ENCODE measurements at places on chromosomes 16 and 17.

DNA sequence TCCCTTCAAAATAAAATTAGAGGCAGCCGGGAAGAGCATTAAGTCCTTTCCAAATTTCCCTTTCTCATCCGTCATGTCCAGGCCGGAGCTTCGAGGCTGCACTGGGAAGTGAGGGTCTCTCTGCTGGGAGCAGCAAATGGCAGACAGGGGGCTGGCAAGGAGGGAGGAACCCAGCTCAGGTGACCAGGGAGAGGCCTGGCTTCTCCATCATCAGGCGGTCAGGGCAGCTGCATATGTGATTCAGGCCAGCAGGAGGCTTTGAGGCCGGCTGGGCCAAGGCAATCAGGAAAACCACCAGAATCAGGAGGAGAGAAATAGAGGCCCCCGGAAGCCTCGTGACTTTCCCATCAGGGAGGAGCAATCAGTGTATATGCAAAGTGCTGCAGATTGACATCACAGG, 85.0 kb upstream of the RPL38 start:
- DNase-seq: no peak

DNA sequence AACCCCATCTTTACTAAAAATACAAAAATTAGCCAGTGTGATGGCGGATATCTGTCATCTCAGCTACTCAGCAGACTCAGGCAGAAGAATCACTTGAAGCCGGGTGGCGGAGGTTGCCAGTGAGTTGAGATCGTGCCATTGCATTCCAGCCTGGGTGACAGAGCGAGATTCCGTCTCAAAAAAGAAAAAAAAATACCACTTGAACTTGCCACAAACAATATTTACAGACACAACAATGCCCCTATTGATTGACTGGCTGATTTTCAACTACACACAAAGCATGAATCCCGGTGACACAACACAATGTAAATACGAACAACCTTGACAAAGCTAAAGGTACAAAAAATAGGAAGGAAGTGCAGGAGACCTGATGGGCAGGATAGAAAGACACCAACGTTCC, 49.3 kb downstream of the NXN start:
- no peak for DNase-seq

GRCh38 chr17:27912964-27913363, 19.8 kb upstream of the LYRM9 start:
- no peak for DNase-seq

- no peak for DNase-seq
Observed at GRCh38 chr17:21005803-21006202, 37.0 kb downstream of the USP22 start.

GRCh38 chr17:58336456-58337209, 8.0 kb upstream of the TSPOAP1 start:
- no peak for DNase-seq

DNA sequence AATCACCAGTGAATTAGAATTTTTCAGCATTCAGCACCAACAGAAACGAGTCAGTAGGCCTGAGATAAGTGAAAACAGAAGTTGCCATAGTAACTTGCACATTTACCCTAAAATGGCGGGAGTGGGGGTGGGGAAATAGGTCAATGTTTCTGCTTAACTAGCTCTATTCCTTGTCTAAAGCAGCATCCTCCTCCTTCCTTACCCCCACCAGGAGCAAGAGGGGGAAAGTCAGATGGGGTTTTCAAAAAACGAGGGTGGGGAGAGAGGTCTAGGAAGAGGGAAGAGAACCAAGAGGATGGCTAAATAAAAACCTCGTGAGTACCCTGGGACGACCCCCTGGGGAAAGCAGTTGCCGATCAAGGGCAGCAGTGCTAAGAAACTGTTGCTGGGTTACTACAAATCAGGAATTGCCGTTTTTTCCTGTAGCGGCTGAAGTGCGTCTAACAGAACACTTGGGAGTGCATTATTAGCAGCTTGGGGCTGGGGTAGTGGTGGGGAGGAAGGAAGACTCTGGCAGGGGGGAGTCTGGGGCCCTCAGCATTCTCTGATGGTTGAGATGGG, 34.4 kb upstream of the MNT start:
- no peak for DNase-seq

DNA sequence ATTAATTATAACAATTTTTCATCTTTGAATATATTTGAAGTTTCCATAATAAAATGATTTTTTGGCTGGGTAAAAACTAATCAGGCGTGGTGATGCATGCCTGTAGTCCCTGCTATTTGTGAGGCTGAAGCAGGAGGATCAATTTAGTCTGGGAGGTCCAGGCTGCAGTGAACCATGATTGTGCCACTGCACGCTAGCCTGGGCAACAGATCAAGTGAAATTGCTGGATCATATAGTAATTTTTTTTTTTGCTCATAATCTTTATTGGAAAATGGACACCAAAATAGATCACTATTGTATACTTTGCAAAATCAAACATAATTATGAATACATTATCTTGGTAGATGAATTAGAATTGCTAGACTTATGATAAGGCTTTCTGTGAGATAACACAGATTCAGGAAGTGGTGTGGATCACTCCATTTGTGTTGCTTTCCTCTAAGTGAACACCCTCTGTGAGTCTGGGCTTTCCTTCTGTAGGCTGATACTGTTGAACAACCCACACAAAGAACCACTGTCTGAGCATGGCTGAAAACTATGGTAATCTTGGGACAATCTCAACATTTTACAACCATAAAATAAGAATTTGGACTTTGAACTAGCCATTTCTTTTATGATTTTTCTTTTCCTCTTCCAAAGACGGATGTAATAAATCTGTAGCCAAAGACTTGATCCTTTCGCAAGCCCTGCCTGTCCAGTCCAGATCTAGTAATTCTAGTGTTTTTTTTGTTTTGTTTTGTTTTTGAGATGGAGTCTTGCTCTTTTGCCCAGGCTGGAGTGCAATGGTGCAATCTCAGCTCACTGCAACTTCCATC, 5.6 kb upstream of the ST3GAL2 start:
- no peak for DNase-seq

DNA sequence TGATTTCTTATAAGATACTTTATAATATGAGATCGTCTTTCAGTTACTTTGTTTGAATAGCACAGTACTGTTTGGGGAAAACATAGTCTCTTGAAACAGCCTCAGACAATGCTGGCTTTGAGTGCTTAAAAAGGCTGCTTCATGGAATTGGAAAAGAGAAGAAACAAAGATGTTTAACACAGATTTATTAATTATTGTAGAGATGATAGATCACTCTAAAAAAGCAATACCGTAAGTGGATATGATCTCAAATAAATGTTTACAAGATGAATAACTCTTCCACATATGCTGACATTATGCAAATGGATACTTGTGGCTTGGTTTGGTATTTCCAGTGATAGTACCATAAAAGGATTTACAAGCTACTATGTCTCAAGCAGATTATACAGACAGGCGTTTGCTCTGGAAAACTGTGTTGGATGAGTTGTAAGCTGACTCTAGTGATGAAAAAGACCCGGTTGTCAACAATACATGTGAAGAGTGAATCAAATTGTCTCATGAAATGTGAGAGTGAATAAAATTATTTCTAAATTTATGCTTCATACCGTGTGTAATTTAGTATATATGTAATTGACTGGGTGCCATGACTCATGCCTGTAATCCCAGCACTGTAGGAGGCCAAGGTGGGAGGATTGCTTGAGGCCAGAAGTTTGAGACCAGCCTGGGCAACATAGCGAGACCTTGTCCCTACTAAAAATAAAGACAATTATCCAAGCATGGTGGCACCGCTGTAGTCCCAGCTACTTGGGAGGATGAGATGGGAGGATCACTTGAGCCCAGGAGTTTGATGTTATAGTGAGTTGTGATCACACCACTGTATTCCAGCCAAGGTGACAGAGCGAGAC, 105.4 kb downstream of the FTO start:
- no peak for DNase-seq

GRCh38 chr16:31714903-31715504, 158.6 kb upstream of the ZNF267 start:
- DNase-seq: no peak

DNA sequence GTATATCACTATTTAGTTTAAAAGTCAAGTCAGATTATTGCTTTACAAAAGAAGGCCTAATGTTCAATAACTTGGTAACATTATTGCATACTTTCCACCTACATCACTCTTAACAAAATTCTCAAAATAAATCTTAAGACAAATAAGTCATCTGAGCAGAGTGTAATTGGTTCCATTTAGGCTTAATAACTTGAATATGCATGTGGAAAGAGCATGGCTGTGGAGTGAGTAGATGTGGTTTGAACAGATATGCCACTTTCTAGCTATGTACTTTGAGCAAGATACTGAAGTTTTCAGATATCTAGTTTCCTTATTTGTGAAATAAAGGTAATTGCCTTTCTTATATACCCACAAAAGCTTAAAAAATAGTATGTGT, 6.7 kb upstream of the EVI2A start:
- DNase-seq: no peak

GRCh38 chr16:60405286-60405685, 1631.0 kb downstream of the CDH8 start:
- no peak for DNase-seq

GRCh38 chr17:64129515-64129764, 504 bp downstream of the ERN1 start:
- DNase-seq: no peak

GRCh38 chr16:14502932-14503741, 126.9 kb downstream of the PARN start:
- DNase-seq: no peak

- DNase-seq: no peak
Observed at GRCh38 chr16:56310690-56311089, 114.7 kb downstream of the AMFR start.

GRCh38 chr16:12410837-12411490, 392.7 kb downstream of the CPPED1 start:
- no peak for DNase-seq

GRCh38 chr17:32654324-32654723, 167.5 kb downstream of the CDK5R1 start:
- DNase-seq: no peak

DNA sequence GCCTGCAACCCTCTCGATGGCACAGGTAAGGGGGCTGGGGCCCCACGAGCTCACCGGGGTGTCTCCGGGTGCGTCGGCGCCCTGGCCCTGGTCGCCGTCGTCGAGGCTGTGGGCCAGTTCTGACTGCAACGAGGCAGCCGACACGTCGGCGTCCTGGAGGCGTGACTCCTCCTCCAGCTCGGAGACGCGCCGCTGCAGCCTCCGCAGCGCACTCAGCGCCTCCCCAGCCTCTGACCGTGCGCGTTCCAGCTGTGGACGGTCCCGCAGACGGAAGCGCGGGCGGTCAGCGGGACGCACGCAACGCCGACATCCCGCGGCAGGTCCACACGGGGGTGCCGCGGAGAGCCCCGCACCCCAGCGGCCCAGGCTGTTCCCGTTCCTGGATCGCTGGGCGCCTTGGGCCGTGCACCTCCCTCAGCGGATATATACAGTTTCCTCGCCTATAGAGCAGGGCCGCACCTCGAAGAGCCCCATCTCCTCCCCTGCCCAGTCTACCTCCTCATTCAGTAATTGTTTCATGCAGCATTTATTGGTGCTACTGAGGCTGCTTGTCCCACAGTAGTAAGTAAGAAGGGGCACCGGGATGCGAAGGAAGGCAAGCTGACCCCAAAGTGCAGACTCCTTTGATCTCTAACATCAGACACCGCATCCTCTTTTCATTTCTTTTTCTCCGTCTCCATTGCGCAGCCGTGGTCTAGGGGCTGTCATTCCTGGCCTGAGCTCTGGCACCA, 5.8 kb downstream of the THOC6 start:
- no peak for DNase-seq
